ENCODE measurements at places on chromosomes 5 and 9.

- no peak for DNase-seq
Measured at GRCh38 chr5:110727025-110727314, 499 bp upstream of the TMEM232 start.

DNA sequence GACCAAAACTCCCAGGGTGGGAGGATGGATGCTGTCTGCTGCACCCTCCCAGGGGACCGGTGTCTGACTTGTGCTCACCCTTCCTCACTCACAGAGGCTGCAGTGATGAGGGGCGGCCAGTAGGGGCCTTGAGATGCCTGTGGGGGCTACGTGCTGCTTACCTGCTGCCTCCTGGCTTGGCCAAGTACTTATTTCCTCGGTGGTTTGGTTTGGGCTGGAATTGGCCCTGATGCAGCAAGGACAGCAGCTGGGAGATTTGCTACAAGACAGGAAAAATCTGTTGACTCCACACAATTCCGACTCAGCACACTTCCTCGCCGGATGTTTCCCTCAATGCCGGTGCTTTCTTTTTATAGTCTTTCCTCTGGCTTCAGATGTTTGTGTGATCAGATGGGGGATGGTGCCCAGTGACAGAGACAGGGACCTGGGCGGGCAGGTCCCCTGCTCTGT, 6.6 kb downstream of the PCDH12 start:
- DNase-seq, result peak; percentile 55

DNA sequence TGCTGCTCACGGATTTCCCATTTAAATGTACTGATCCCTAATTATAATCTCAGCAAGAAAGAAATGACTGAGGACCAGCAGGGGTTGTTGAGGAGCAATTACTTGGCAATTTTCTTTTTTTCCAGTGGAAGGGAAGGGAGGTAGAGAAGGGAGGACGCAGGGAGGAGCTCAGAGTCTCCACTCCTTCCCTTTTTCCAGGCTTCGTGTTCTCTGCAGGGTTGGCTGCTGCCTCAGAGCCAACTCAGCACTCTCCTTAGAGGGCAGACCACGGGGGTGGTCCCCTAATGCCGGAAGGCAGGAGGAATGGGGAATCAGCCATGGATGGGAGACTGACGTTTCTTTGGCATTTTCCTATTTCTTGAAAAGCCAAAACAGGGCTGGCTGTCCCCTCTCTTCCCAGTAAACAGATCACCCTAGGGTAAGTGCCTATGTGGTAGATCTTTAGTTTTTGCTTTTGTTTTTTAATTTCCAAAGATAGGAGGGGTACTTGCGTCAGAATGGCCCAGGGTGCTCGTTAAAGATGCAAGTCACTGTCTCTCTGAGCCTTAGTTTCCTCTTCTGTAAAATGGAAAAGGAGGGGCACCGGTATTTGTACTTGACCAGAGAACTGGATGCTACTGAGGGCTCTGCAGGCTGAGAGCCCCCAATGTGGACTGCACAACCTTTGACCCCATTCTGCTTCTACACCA, 39.6 kb upstream of the LCP2 start:
- peak; percentile 9 for DNase-seq

DNA sequence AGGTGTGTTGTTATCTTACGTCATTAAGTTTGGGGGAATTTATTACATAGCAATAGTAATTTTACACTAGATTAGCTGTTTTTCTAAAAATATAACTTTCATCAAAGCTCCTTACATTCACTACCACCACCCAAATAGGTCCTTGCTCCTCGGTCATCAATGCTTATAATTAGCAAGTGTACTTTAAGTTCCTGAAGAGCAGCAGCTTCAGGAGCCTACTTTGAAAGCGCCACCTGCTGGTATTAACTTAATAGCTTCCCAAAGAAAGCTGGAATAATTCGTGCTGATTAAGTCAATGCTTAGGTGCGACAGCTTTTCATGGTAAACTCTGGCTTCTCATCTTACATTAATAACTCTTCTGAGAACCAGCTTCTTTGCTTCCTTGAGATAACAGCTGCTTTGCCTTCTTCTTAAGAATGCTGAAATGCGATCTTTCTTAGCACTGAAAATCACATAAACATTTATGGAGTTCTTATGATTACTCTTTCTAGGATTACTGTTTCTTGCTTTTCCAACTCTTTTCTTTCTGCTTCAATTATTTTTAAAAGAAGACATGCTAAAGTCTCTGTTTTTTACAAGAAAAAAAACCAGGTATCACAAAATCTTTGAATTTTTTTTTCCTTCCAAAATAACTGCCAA, 10.0 kb upstream of the C5 start:
- no peak for DNase-seq

- peak; percentile 98 for DNase-seq
Measured at GRCh38 chr5:177086654-177087397, at the start of gene FGFR4. Gene FGFR4, plus strand, starts transcription at chr5:177086915. Its CDS starts 2,688 bp downstream, at chr5:177089603.

- DNase-seq, result no peak
Measured at GRCh38 chr5:180156141-180156540, 52.9 kb downstream of the RASGEF1C start.

DNA sequence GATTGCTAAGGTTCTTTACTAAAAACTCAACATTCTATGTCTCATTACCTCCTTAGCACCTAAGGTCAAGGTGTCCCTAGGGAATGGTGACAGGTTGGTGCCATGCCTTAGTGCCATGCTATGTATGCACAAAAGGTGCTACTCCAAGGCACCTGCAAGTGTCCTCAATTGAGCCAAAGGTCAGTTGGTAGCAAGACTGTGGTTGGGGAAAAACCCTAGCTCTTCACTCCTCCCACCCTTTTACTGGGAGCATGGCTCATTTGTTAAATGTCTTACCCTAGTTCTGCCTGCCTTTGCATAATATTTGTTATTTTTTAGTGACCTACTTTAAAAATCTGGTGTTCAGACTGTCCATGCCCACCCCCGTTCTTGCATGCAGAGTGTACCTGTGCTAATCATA, 17.0 kb downstream of the ACO1 start:
- DNase-seq, result no peak

DNA sequence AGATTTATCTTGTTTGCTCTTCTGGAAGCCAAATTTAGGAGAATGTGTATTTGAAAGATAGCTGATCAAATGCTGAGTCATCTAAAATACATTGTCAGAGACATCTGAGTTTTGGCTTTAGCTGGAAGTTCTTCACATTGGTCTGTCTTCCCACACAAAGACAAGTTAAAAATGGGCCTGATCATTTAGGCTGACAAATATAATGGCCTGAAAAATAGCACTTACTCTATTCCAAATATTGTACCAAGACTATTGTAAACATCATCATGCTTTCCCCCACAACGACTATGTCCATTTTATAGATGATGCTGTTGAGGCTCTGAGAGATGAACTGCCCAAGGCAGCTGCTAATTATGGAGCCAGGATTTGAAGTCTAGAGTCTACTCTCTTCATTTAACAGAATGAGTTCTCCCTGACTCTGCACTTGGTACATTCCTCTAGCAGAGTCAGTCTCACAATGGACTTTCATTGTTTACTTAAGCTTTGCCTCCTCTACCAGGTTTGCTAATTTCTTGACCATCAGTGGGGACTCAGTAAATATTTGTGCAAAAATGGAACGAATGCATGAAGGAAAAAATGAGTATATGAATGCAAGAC, 619.4 kb upstream of the KLF4 start:
- DNase-seq, result no peak

GRCh38 chr9:123191260-123191659, 77.1 kb downstream of the STRBP start:
- DNase-seq, result no peak

- DNase-seq, result no peak
Measured at GRCh38 chr9:101579711-101580545, 14.8 kb downstream of the PPP3R2 start.

DNA sequence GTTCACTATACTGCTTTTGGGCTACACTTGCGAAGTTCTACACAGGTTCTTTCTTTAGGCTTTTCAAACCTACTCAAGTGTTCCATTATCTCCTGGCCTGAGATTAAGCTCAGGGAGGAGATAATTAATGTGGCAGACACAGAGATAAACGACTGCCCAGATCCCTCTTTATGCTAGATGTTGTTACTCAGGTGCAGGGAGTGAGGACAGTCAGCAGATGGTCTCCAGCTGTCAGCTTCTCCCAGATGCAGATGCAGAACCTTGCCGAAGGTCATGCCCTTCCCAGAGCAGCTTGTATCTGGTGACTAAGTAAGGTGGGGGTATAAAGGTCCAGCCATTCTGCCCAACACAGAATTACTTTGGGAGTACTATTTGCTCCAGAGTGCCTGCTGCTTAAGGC, 166.2 kb downstream of the ZNF462 start:
- no peak for DNase-seq

- no peak for DNase-seq
Measured at GRCh38 chr5:146553446-146553845, 37.5 kb upstream of the GPR151 start.

DNA sequence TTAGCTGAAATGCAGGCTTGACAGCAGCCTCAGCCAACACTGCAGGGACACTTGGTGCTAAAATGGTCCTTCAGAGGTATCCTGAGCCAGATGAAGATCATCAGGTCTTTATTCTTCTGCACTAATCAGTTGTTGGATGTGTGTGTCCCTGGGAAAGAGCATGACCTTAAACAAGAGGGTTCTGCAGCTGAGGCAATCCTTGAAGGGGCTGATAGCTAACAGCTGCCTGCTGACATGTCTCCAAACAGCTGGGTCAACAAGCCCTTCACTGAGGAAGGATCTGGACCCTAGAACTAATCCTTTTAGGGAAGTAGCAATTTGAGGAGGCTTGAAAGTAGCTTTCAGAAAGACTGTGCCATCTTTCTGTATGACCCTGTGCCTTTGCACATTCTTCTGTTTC, 376.3 kb upstream of the ACTBL2 start:
- no peak for DNase-seq

- no peak for DNase-seq
Measured at GRCh38 chr5:58458743-58459145, 1.1 kb downstream of the PLK2 start.

DNA sequence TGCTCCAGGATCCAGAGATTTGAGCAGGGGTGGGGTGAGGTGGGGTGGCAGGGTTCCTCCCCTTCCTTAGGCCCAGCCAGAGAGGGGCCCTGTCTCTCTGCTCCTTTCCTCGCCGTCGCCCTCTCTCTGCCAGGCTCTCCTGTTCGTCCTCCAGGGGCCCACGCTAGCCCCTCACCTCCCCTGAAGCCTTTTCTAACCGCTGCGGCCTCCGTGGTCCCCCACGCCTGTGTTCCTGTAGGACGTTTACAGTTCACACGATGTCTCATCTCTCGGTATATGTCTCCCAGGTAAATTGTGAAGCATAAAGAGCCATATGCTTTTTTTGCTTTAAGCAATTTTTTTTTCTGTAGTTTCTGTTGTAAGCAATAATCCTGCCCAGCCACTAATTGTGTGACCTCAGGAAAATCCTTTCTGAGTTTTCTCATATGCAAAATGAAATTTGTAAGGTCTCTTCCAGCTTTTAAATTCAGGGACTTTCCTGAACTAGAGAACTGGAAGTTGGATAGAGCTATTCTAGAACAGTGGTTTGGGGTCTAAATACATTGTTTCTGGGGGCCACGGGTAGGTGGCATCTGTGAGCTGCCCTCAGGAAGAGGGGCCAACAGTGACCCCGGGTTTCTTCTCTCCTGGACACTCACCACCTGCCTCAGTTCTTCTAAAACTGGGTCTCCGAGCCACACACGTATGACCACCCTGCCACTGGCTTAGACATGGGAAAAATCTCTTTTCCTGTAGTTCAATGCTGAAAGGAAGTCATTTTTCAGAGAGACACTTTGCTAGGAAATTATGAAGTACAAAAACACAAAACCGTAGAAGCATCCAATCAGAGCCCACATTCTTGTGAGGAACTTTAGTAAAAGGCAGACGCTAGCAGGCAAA, 50.2 kb upstream of the ZNF366 start:
- DNase-seq, result no peak

DNA sequence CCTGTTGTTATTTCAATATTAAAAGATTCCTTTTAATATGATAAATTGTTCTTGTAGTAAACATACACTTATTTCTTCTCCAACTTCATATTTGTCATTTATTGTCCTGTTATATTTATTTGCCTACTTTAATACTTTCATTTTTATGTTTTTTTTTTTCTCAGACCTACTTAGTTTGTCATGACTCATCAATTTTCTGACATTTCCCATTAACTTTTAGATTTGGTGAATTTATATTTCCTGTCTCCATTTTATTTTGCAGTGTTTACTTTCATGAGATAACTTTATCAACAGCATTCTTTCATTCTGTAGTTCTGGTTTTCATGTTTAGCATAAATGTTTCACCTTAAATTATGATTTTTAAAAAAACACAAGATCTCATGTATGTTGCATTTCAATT, 788.7 kb downstream of the EFNA5 start:
- DNase-seq, result no peak

- no peak for DNase-seq
Measured at GRCh38 chr5:141437221-141437620, 6.9 kb downstream of the PCDHGA12 start.

DNA sequence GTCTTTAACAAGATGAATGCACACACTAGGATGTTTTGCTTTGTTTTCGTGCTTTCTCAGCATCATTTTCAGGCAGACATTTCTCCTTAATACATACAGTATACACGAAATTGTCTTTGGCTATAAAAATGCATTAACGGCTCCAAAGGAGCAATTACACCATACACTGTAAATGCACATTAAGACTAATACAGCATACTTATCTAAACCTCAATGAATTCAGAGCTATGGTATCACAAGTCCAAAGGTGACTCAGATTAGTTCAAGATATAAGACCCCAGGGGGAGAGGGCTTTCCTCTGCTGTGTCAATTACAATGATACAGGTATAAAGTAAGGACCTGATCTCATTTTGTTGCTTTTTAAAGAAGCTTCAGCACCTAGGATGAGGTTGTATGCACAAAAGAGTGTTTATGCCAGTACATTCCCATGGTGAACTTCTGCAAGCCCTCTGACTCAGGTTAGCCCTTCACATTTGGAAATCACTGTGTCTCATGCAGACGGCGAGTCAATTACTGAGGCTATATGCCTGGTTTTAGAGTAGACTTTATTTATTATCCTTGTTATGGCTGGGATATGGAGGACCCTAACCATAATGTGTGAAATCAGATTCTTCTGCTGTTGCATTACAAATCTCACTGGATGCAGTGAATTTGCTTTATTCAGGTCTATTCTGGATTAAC, 233.3 kb downstream of the ZNF608 start:
- DNase-seq, result no peak

- no peak for DNase-seq
Measured at GRCh38 chr5:61767231-61768080, 435.4 kb downstream of the ZSWIM6 start.

GRCh38 chr9:114701988-114702387, 20.0 kb upstream of the TEX48 start:
- no peak for DNase-seq

DNA sequence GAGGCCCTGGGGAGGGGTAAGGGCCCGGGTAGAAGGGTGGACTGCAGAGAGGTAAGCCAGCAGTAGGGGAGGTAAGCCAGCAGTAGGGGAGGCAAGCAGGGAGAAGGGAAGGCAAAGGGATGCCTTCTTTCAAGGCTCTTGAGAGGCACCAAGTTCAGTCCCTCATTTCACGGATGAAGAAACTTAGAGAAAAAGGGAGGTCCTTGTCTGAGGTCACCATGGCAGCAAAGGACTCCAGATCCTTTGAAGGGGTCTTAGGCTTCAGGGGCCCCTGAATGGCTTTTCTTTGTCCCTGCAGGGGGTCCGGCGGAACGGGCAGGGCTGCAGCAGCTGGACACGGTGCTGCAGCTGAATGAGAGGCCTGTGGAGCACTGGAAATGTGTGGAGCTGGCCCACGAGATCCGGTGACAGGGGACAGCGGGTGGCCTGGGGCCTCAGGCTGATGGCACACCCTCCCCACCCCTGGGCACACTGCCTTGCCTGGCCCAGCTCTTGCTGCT, 42.6 kb downstream of the RGS3 start:
- no peak for DNase-seq

GRCh38 chr5:68641211-68641610, 425.7 kb downstream of the PIK3R1 start:
- no peak for DNase-seq

- DNase-seq, result no peak
Measured at GRCh38 chr5:108122702-108123101, 259.2 kb downstream of the FBXL17 start.
